NCI-H1694 (cell line): ENCODE measurements at places on chromosomes 6 and 20.
A peak's percentile ranks its signal among the peaks of the same experiment; 100 is the strongest.

GRCh38 chr20:56843386-56843785, 214.3 kb downstream of the TFAP2C start:
- no peak for DNase-seq

GRCh38 chr6:85923013-85923430, 280.3 kb upstream of the SYNCRIP start:
- DNase-seq, result peak; percentile 69

- no peak for DNase-seq
Measured at GRCh38 chr20:32396646-32397160, 38.6 kb downstream of the ASXL1 start.

DNA sequence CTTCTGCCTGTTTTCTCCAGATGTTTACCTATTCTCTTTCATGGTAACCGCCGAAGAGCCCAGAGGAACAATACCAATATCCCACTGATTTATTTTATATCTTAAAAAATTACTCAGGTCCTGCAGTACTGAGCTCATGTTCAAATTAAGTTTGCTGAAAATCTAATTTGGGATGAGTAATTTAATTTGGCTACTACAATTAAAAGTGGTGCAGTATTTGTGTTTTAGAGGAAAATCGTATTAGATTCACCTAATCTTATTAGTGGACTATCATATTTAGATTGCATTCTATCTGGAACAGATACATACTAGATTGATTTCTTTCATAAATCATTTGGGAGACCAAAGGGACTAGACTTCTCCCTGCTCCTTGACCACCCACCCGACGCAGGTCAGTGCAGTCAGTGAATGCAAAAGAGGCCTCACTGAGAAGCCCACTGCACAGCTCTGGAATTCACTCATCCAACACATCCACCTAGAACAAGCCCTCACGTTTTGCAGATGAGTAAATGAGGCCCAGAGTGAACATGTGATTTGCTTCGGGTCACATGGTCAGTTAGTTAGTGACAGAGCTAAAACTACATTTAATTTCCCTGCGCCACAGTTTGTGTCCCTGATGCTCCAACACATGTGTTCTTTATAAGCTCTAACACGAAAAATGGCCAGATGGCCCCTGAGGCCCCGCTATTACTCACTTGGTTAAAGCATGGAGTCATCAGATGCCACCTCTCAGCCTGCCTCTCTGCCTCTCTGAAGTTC, 101.8 kb downstream of the TRERF1 start:
- DNase-seq, result peak; percentile 70

DNA sequence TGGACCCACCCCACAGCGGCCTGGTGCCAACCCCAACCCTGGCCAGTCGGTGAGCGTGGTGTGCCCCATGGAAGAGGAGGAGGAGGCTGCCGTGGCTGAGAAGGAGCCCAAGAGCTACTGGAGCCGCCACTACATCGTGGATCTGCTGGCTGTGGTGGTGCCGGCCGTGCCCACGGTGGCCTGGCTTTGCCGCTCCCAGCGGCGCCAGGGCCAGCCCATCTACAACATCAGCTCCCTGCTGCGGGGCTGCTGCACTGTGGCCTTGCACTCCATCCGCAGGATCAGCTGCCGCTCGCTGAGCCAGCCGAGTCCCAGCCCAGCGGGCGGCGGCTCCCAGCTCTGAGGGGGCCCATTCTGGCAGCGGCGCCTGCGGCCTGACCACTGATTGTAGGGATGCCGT, 23.2 kb downstream of the SDCBP2 start:
- DNase-seq, result no peak

DNA sequence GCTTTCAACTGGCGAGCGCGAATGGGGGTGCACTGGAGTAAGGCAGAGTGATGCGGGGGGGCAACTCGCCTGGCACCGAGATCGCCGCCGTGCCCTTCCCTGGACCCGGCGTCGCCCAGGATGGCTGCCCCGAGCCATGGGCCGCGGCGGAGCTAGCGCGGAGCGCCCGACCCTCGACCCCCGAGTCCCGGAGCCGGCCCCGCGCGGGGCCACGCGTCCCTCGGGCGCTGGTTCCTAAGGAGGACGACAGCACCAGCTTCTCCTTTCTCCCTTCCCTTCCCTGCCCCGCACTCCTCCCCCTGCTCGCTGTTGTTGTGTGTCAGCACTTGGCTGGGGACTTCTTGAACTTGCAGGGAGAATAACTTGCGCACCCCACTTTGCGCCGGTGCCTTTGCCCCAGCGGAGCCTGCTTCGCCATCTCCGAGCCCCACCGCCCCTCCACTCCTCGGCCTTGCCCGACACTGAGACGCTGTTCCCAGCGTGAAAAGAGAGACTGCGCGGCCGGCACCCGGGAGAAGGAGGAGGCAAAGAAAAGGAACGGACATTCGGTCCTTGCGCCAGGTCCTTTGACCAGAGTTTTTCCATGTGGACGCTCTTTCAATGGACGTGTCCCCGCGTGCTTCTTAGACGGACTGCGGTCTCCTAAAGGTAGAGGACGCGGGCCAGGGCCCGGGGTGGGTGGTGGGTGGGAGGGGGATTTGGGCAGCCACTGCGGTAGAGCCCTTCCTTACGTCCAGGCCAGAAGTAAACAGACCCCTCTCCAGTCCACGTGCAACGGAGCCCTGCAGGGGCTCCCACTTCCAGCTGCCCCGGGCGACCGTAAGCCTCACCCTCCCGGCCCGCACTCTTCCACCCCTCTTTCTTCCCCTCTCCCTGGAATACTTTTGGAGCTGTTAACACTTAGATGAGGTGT, 998 bp downstream of the BMP2 start:
- DNase-seq, result no peak

- DNase-seq, result peak; percentile 53
Measured at GRCh38 chr6:101397199-101397598, 3.7 kb downstream of the GRIK2 start.

GRCh38 chr20:38194971-38195504, 30.0 kb upstream of the TGM2 start:
- no peak for DNase-seq

- DNase-seq, result no peak
Measured at GRCh38 chr20:18465536-18466200, 1.2 kb downstream of the DZANK1 start.
